Memory B cell (primary cell): ENCODE measurements at places on chromosomes 4 and X.

GRCh38 chrX:74104356-74105015 lies 199.5 kb upstream of the ZCCHC13 start:
- no peak for DNase-seq

DNA sequence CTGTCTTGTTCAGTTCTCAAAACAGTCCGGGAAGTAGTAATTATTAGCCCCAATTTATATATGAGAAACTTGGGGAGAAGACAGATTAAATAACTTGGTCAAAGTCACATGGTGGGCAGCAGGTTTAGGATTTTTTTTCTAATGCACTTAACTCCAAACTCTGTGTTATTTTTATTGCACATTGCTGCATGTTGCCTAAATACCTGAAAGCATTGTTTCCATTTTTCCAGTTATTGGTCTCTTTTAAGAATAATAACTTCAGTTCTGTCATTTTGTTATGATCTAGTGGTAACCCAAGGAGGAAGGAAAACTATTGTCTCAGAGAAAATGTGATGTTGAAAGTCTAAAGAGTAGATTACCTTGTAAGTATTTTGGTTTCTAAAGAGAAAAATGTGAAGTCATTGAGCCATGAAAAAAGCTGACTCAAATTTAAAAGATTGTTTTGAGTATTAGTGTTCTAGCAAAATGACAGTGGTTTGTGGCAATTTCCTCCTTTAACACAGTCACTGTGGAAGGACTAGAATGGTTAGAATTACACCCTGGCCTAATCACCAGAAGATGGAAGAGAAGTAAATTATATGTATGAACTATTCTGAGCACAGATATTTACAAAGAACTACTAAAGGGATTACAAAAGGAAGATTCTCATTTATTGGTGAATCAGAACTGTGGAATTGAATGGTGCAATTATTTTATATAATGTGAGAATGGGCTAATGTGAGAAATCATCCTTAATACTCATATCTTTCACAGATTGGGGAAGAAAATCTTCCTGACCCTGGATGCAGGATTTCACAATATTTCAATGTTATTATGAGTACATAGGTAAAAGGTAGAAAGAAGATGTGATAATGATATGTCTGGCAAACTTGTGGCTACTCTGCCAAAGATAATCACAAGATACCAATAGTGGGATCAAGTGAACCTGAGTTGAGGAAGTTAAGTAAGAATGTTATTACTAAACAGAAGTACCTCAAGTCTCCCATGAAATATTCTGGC lies 21.7 kb upstream of the CXCL8 start:
- no peak for DNase-seq

GRCh38 chr4:116516711-116517110 lies 568.7 kb downstream of the TRAM1L1 start:
- DNase-seq = no peak

- DNase-seq = no peak
These were observed 125.8 kb downstream of the REPS2 start for GRCh38 chrX:17072301-17072700.

DNA sequence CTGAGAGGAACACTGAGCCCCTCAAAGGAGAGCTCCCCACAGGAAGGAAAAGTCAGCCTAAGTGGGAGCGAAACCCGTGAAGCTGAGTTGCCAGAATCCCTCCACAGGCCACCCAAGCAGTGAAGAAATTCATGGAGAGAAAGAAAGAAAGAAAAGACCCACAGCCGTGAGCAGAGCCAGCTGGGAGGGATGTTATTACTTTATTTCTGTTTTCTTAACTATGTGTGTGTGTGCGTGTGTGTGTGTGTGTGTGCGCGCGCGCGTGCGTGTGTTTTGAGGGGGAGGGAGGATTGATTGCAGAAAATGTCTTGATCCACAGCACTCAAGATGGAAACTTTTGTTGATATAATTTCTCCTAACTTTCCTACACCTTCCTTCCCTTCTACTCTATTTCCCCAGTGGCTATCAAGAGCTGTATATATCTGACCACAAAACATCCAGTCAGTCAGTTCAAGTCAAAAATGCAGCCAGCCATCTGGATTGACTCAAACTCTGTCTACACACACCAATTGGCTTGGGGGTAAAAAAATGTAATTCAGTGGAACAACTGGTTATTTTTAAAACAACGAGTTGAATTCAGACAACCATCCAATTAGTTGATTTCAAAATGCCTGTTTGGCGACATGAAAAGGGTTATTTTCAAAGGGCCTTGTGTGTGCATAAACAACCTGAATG lies 13.8 kb upstream of the GPC3 start:
- no peak for DNase-seq

DNA sequence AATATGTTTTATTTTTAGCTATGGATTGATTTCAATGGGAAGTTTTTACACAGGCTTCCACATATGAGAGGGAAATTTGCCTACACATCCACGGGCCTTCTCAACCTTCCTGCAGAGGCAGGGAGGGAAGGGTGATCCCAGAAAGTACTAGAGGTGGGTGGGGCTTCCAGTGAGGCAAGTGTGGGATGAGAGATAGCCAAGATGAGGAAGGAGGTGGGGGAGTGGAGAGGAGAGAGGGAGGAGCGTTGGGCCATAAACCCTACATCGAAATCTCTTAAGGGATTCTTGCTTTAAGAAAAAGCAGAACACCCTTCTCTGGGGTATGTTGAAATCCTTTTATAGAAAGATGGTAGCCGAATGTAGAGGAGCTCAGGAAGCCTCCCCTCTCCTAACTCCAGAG lies 19.0 kb downstream of the NKX6-1 start:
- DNase-seq = no peak

- DNase-seq = peak; percentile 56
These were observed 104.6 kb downstream of the DTHD1 start for GRCh38 chr4:36385951-36386571.

- DNase-seq = peak; percentile 65
These were observed 147.9 kb downstream of the LRBA start for GRCh38 chr4:150867148-150867547.

DNA sequence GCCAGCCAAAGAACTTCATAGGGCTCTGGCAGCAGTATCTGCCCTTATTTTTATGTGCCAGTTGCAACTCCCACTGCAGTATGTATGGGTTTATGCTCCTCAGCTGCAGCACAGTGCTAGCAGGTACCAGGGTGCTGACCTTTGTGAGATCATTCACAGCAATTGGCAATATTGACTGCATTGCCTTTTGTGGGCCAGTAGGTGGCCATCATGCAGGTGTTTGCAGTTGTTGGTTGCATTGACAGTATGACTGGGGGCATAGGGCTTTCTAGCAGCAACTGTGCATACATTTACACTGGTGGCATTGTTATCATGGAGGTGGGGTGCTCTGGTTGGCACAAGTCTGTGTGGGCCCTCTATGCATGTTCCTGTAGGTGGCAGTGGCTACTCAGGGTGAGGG lies 42.5 kb downstream of the FAAH2 start:
- no peak for DNase-seq

- no peak for DNase-seq
These were observed 583.1 kb downstream of the INPP4B start for GRCh38 chr4:142262956-142263355.
